ENCODE measurements at places on chromosomes 7 and 10.

DNA sequence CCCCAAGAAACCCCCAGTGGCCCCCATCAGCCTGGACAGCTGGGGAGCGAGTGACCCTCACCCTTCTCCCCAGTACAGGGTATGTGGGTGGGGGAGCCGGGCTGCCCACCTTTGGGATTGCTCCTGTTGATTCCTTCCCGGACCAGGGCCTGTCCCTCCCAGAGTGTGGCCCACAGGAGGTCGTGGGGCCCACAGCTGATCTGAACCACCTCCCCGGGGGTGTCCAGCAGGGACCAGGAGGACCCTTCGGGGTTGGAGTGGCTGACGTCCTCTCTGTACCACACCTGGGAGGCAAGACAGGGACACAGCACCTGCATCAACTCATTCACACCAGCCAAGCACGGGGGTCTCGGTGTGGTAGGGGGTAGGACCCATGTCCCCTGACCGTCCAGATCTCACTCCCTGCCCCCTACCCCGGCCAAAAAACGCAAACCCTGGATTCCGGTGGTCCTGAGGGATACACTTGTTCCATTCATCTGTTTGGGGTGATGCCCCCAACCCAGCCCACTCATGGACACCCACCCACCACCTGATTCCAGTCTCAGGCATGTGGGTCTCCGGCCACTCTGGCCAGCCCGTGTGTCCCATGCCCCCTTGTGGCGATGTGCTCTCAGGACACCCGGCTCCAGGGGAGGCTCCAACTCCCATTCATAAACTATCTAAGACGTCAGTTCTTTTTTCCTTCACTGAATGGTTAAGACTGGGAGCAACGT lies 10.9 kb downstream of the TECPR1 start:
- DNase-seq: peak; percentile 33

- DNase-seq: no peak
Measured at GRCh38 chr10:14833106-14833505, 4.7 kb downstream of the CDNF start.

GRCh38 chr7:3028071-3028757 lies 15.5 kb downstream of the CARD11 start:
- DNase-seq: peak; percentile 77

GRCh38 chr7:27839099-27839498 lies 99.1 kb downstream of the TAX1BP1 start:
- DNase-seq: no peak

DNA sequence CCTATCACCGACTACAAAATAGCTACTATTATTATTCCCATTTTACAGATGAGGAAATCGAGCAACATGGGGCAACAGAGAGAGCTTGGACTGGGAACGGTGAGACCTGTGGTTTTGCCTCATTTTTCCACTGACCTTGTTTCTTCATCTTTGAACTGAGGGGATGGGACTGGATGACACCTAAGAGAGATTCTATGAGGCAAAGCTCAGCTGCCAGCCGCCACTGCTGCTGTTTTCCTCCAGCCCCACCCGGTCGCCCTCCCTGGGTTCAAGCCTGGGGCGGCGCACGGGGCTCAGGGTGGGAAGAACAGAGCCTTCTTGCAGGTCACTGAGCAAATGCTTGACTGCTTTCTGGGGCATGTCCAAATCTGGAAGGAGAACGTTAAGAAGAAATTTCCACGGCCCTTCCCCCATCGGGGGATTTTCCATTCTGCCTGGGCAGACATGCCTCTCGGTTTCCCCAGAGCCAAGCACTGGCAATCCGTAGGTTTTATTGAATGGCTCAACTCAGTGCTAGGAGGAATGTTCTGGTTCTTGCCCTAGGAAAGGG lies 12.3 kb downstream of the DDIT4 start:
- no peak for DNase-seq

- no peak for DNase-seq
Measured at GRCh38 chr10:8894148-8894547, 839.7 kb downstream of the GATA3 start.

GRCh38 chr10:17120694-17121093 lies 8.9 kb downstream of the CUBN start:
- DNase-seq: peak; percentile 28

DNA sequence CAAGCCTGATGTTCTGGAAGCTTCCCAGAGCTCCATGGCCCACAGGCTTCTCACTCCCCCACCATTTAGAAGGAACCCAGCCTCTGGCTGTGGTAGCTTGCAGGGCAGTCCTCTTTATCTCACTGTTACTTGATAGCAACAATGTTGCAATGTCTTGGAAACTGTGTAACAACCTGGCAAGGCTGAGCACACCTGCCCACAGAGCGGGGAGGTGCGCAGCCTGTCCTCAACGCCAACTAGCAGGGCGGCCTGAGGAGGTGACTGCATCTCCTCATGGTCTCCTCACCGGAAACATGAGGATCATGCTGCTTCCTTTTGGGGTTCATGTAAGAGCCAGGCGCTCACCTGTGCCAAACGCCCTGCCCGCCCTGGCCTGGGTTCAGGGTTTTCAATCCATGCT lies 43.7 kb upstream of the INSIG1 start:
- DNase-seq: no peak

- no peak for DNase-seq
Measured at GRCh38 chr10:15265056-15265455, 96.6 kb upstream of the NMT2 start.

- DNase-seq: peak; percentile 46
Measured at GRCh38 chr7:22793593-22794462, 28.8 kb downstream of the TOMM7 start.

GRCh38 chr10:51176976-51177695 lies 102.8 kb downstream of the PRKG1 start:
- DNase-seq: no peak

GRCh38 chr10:44885710-44886109 lies 25.4 kb upstream of the TMEM72 start:
- DNase-seq: no peak

DNA sequence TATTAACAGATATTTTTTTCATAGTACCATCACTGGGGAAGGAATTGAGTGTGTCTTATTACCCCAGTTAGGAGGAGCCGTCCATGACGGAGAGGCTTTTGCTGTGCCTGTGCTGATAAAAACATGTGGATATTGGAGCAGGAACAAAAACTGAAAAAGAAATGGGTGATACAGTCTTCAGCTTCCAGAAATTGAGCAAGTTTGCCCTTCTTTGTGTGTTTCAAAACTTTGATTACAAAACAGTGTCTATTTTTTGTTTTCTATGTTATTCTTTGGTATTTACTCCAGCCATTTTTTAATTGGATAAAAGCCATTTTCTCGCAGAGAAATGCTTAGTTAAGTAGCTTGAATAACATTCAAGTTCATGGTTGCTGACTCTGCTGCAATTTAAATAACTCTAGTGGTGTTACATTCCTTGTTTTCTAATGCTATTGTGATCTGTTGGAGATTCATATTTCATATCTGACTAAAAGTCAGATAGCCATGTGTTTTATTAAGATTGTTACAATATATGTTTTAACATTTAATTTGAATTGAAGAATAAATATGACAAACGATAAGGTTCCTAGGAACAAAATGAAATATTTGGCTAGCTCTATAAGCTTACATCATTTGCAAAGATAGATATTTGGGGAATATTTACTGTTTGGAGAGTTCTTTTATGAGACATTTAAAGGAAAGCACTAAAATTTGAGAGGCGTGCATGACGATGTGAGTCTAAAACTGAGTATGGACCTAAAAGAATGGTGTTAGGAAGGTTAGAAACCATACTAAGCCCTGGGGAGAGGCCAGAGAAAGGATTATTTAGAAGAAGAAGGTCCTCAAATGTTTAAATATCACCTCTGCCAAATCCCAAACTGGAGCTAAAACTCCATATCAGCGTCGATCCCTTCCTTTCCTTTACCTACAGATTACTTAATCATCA lies 747.3 kb upstream of the CELF2 start:
- DNase-seq: no peak

DNA sequence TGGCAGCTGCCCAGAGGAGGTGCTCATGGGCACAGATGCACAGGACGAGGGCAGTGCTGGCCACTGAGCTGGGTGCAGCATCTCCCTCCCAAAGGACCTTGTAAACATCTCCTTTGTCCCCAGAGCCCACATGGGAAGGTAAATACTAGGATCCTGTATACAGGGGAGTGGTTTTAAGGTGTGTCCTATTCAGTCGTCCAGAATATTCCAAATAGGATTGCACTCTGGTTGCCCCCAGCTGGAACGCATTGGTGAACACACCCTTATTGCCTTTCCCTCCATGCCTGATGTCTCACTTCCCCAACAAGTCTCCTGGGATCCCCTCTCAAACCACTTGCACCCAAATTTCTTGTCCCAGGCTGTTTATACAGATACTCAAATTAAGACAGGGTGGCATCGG lies 152.0 kb upstream of the PCBD1 start:
- no peak for DNase-seq

DNA sequence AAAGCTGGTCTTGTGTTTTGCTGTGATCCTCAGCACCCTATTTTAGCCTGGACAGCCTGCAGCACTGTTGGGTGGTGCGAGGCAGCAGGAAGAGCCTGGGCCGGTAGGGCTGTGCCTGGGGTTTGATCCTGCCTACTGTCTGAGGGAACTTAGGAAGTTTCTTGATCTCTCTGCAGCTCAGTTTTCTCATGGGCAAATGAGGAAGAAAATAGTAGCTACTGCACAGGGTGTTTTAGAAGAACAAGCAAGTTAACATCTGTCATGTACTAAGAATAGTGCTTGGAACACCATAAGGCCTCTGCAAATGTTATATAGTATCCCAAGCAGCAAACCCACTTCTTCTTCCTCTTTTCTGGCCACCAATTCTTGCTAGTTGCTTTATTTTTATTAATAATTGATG lies 12.0 kb upstream of the AGR2 start:
- DNase-seq: peak; percentile 90

GRCh38 chr10:7302392-7302906 lies 108.4 kb downstream of the SFMBT2 start:
- peak; percentile 66 for DNase-seq

DNA sequence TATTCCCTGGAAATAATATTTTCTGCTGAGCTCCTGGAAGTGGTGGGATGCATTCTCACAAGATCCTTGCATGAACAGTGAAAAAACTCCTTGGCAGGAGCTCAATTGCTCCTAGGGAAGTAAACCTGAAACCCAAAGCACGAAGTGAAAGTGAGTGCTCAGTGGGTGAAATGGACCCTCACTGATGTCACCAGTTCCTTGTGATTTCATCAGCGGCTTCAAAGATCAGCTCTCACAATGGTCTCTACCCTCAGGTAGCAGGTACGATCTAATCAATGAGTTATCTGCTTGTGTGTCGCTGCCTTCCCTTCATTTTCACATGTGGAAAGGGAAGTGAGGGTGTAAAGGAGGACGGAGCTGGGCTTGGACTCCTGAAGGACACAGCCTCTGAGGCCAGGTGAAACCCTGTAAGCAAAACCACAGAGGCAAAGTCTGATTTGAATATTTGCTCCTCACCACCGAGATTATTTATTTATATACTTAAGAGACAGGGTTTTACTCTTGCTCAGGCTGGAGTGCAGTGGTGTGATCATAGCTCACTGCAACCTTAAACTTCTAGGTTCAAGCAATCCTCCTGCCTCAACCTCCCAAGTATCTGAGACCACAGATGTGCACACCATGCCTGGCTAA lies 255.4 kb upstream of the LYZL1 start:
- DNase-seq: no peak

DNA sequence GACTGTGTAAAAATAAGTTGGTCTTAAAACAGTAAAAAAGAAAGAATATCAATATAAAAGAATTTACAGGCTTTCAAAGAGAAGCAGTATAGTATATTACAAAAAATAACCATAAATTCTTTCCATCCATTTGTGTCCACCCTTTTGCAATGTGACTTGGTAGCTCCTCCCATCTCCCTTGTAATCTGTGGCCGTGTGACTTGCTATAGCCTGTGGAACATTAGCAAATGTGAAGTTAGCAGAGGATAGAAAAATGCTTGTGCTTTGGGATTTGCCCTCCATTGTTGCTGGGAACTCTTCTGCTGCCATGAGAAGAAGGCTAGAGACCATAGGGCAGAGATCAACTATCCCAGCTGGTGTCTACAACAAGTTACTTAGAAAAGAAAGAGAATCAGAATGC lies 30.2 kb downstream of the KLHL7 start:
- no peak for DNase-seq

DNA sequence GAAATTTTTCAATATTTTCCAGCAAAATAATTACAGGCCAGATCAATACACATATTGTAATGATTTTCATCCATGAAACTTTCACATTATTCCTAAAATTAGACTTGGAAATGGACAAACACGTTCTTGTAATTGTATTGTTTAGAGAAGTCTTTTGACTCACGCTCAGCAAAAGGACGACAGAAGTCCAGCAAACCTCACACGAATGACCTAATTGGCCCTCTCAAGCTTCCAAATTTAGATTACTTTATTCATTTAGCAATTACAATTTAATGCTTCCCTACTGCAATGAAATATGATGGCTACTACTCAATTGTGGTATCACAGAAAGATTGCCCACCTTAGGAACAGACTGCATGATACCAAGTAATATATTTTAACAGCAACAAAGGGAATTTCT lies 702.2 kb downstream of the MAGI2 start:
- DNase-seq: no peak

GRCh38 chr10:114304571-114305421 lies 65.7 kb downstream of the VWA2 start:
- peak; percentile 62 for DNase-seq

DNA sequence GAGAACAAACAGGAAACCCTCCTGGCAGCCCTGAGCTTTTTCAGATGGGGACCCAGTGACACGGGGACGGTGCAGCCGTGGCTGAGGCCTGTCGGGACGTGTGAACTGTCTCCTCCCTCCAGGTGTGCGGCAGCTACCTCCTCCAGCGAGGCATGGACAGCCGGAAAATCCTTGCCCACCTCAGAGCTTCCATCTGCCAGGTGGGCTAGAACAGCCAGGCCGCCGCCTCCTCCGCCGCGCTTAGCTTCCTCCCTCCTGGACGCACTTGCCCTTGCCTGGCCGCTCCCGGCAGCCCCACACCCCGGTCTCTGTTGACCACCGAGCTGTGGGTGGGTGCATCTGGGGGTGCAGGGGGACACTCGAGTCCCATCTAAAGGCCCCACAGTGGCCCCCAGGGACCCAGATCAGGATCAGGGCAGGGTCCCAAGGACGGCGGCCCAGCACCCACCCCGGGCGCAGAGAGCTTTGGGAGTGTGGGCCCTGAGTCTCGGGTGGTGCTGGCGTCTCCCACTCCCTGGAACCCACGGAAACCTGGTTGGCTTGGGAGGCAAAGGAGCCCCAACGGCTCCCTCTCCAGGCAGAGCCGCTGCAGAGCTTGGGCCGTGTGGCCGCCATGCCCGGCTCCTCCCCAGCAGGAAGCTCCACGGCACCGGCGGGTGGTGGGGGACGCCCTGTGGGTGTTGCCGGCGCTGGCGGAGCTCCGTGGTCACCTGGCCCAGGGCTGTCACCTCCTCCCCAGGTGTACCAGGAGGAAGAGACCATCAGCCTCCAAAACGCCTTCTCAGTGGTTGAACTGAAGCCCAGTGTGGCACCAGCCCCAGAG lies 32.9 kb upstream of the UTF1 start:
- no peak for DNase-seq

- peak; percentile 22 for DNase-seq
Measured at GRCh38 chr7:67309764-67310549, 313.3 kb downstream of the TYW1 start.

GRCh38 chr10:131464789-131465188 lies 153.3 kb upstream of the TCERG1L start:
- DNase-seq: no peak

Data from suppressor macrophage (primary cell).